ENCODE measurements at places on chromosomes 1 and 21.

DNA sequence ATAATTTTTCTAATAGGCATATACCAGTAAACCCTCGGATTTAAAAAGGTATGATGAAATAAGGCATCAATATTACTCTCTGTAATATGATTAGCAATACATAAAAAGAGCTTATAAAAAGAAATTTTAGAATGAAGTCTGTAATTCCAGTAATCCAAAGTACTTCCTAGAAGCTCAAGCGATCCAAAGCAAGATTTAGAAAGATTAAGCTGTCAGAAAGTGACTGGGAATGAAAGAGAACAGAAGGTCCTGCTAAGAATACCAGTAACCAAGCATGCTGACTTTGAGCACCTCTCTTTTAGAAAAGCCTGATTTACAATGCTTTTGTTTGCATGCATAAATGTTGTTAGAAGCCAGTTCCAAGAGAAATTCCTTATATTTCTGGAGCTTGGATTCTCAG is 125.1 kb downstream of the GIPC2 start:
- no peak for DNase-seq

- DNase-seq = peak; percentile 64
These were observed 690 bp downstream of the B3GALNT2 start for GRCh38 chr1:235503403-235504121.

DNA sequence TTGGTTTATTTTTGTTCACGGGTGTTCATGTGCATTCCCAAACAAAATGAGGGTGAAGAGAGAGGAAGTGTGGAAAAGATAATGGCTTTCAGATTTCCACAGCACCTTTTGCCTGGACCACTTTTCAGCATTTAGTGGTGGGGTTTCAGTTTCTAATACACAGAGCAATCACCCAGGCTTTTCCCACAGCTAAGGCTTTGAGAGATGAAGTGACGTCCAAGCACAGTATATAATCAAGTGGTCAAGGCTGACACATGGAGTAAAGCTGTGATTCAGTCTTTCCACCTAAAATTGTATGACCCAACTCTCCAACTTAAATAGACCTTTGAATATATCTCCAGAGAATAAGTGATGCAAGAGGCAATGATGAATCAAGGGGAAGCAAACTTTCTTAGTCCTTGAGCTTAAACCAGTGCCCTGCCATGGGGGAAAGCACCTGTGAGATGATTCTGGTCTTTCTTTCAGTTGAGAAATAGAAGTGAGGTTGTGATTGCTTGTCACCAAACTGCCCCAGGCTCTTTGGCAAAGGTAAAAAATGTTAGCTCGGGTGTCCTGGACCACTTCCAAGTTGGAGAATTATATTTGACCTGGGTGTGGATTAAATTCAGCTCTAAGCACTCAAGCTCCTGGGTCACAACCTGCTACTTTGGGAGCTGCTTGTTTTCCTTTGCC is 2.4 kb upstream of the PIK3R3 start:
- no peak for DNase-seq

- DNase-seq = peak; percentile 34
These were observed 179.8 kb upstream of the GALNT2 start for GRCh38 chr1:229887043-229887822.

DNA sequence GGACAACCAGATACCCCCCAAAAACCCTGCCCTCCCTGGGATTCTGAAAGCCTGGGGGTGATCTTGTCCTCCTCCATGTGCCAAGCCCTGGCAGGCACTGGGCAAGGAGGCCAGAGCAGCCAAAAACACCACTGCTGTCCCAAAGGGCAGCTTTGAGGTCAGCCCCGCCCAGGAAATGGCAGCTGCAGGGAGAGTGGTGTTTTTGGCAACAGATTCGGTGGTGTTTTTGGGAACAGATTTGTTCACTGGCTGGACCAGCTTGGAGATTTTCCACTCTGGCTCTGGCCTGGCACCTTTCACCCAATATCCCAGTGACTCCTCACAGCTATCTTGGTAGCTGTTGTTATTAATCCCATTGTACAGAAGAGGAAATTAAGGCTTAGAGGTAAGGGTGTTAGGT is 34.7 kb downstream of the LRP8 start:
- DNase-seq = peak; percentile 87

GRCh38 chr1:177871613-177872307 is 98.1 kb downstream of the SEC16B start:
- no peak for DNase-seq

DNA sequence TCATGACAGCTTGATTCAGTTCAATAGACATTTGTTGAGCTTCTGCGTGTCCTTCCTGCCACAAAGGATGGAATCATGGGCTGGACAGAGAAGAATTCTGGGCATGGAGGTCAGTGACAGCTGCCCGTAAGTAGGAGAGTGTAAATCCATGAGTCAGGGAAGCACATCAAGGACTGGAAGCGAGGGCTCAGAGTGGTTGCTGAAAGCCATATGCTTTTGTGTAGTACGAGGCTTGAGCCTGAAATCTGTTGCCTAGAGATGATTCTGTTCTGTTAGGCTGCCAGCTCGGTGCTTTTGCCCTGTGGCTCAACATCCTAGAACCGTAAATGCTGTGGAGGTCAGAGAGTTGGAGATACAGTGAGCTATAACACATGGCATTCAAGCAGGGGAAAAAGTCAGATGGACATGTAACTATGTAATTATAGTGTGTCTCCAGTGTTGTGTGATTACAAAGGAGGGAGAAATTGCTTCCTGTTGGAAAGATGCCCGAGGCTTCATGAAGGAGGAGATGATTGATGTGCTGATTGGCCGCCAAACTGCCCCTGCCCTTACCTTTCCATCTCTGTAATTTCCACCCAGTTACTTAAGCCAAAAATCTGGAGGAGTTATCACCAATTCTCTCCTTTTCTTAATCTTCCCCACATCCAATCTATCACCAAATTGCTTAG is 92.8 kb upstream of the CACNA1E start:
- DNase-seq = peak; percentile 75

DNA sequence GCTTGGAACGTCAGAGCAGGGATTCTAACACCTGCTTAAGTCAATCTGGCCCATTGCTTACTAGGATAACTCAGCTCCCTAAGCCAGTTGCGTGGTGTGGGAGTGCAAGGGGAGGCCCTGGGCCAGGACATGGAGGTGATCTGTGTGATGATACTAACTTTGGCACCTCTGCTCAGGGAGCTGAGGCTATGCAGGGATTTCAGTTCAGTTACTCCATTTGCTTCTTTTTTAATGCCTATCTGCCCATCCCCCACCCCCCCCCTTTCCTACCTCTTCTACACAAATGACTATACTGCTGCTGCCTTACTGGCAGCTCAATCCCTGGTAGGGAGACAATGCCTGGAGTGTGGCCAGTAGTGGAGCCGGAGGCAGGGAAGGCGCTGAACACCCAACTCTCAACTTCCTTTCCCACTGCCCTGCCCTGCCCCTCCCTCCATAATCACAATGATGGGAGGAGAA is 19.5 kb downstream of the INKA2 start:
- DNase-seq = peak; percentile 96

All from myocyte (in vitro differentiated cells).